Astrocyte of the spinal cord (primary cell): ENCODE measurements at places on chromosomes 13 and 19.

DNA sequence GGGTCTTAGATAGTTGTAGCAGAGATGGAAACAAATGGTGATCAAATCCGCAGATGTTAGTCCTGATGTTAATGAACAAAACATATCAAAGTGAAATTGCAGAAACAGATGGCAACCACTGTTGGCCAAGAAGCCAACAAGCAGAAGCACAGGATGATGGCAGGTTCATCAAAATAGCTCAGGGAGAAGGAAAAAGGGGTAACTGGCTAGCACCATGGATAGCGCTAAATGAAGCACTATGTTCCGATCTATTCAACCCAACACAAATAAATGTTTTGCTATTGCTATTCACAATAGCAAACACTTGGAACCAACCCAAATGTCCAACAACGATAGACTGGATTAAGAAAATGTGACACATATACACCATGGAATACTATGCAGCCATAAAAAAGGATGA, 413.7 kb downstream of the FGF14 start:
- no peak for DNase-seq

DNA sequence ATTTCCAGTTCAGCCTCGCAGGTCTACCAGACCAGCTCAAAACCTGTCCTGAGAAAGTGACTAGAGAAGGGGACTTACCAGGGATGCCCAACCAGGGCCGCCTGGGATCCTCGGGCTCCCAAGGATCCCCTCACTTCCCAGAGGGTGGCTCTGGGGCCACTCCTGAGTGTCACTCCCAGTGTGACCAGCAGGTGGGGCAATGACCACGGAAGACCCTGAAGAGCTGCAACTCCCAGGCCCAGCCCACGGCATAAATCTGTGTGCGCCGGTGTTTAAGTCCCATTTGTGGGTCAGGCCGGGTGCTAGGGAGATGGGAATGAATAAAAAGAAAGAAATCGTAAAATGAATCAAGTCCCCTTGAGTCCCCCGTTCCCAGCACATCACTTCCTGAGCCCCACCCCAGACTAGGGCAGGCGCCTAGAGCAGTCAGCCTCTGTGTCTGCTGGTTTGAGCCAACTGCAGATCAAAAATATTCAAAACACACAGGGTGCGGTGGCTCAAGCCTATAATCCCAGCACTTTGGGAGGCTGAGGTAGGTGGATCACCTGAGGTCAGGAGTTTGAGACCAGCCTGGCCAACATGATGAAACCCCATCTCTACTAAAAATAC, 10.7 kb downstream of the PTGIR start:
- peak; percentile 74 for DNase-seq

DNA sequence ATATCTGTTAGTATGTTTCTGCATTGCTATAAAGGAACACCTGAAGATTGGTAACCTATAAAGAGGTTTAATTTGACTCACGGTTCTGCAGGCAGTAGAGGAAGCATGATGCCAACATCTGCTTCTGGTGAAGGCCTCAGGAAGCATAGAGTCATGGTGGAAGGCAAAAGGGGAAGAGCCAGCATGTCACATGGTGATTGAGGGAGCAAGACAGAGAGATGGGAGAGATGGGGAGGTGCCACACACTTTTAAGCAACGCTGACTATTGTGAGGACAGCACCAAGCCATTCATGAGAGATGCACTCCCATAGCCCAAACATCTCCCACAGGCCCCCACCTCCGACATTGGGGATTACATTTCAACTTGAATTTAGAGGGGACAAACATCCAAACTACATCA, 32.8 kb downstream of the COG6 start:
- no peak for DNase-seq

GRCh38 chr13:61142506-61142905, 273.1 kb downstream of the PCDH20 start:
- no peak for DNase-seq

DNA sequence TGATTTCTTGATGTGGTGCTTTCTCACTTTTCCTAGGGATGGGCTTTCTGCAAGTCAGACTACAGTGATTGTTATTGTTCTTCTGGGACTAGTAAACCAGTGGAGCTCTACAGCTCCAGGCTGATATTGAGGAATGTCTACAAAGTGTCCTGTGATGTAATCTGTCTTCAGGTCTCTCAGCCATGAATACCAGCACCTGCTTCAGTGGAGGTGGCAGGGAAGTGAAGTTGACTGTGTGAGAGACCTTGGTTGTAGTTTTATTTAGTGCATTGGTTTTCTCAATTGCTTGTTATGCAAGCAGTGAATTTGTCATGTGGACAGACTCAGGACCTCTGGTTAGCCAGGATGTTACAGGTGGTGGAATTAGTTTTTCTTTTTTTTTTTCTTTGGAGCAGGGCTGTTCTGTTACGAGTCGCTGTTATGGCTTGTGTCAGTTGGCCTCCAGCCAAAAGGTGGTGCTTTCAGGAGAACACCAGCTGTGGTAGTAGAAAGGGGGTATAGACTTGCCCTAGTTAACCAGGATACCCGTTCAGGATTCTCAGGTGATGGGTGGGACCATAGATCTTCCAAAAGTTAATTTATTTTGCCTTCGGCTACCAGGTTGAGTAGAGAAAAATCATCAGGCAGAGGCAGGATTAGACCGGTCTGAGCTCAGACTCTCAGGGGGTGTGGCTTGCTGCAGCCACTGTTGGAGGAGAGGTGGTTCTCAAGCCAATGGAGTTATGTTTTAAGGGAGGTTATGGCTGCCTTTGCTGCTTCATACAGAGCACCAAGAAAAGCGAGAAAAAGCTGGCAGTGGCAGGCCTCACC, 11.9 kb upstream of the ZNF675 start:
- no peak for DNase-seq

DNA sequence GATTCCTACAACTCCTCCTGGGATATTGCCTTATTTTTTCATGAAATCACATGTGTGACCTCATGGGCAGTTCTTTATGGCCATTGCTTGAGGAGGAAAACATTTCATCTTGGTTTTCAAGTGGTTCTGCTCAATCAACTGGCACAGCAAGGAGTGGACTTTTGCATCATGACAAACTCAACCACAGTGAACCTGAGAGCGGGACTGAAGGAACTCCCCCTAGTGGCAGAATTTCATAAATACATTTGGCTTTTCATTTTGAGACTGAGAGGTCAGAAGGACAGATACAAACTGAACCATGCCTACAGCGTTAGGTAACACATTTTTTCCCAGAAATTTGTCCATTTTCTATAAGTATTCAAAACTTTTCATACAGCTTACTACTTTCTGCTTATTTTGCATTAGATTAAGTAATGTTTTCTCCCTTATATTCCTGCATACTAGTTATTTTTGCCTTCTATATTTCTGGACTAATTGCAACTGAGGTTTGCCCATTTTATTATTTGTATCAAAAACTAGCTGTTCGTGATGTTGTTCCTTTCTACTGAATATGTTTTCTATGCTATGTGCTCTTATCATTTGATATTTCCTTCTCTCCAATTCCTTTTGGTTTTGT, 13.4 kb upstream of the SIGLEC12 start:
- DNase-seq = peak; percentile 45

DNA sequence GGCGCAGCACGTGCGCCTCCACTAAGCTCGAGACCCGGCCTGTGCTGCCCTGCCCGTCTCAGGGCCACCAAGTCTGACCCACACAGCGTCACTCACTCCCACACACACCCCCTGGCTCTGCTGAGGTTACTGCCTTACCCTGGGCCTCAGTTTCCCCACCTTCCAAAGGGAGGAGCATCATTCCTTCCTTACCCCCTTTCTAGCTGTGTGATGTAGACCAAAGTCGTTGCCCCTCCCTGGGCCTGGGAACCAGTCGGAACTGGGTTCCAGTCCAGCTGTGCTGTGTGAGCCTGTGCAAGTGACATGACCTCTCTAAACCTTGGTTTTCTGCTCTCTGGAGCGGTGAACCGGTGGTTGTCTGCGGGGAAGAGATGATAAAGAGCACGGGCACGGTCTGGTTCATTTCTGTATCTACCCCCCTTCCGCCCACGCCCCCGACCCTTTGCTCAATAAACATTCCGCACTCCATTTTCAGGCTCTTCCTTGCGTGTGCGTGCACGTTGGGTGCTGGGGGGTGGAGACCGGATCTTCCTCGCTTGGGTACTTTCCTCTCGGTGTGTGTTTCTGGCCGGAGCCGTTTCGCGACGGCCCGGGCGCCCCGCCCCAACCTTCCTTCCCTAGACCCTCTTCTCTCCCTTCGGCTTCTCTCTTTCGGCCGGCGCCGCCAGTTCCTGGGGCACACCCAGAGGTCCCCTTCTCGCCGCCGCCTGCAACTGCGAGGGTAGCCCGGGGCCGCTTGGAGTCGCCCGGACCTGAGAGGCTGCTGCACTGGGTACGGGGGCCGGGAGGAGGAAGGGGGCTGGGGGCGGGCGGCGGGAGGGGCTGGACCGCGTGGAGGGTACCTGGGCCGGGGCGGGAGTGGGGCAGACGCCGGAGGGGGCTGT, at the start of gene ZNF581:
TSS of gene ZNF581 (plus strand) at position 647 of the 884 bp plus-strand sequence. CDS start 923 bp downstream, outside the sequence.
- DNase-seq = peak; percentile 67

DNA sequence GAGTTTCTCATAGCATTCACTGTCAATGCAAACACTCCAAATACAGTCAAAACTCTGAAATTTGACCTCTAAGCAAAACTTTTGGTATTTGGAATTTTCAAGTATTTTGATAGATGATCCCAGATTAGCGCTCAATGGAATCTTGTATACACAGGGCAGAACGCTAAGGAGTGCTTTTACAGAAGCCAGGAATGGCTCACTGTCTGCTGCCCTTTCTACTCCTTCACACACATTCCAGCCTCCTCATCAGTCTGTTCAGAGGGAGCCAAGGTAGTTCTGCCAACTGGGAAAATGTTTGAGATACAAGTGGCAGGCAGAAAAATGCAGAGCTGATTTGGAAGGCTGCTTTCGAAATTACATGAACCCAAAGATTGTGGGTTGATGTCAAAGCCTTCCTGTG, 4.4 kb upstream of the STARD13 start:
- DNase-seq = no peak

DNA sequence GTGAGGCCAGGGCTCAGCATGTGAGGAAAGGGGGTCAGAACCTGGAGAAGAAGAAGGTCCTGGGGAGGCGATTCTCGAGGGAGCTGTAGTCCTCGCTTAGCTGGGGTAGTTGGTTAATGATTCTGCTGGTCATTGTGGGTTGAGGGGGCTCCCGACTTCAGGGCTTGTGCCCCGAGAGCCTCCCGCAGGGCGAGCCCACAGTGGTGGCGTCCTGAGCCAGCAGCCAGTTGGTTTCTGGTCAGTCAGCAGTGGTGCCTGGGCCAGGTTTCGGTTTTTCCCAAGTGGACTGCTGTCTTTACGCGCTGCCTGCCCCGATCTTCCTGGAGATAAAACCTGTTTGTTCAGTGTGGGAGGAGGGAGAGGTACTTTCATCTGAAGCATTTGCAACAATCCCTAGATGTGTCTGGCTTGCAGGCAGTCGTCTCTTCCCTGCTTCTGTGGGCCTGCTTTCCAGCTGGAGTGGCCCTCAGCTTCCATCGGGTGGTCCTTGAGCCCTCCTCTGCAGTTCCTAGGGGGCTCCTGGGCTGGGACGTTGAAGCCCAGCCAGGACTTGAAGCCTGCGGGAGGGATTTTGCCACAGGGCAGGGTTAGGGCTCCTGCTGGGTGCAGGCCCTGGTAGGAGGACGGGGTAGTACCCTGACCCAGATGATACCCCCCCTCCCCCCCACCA, 3.2 kb downstream of the PTBP1 start:
- no peak for DNase-seq

GRCh38 chr19:35140962-35141836, 1.9 kb upstream of the FXYD7 start:
- DNase-seq = peak; percentile 85

DNA sequence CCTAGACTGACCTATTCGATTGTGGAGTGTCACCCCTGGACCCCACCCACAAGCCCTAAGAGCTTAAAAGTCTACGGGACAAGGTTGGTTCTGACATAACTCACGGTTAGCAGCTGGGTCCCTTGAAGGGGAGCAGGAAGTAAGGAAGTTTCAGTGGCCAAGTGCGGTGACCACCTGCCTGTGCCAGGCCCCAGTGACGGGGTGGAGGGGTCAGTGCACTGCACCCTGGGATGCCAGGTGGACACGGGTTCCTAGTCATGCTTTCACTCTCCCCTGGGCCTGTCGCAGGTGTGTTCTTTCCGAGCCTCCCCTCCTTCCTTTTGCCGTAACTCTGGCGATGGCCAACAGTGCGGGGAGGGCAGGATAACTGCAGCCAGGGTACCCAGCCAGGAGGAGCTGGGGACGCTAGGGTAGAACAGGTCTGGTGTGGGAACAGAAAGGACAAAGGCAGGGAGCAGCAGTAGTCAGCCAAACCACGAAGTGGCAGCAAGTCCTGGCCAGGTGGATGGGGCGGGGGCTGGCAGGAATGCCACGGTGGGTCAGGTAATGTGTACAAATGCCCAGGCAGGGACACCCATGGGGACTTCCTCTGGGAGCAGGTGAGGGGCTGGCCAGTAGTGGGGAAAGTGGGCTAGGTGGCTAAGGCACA, 58.3 kb downstream of the RGCC start:
- DNase-seq = no peak

DNA sequence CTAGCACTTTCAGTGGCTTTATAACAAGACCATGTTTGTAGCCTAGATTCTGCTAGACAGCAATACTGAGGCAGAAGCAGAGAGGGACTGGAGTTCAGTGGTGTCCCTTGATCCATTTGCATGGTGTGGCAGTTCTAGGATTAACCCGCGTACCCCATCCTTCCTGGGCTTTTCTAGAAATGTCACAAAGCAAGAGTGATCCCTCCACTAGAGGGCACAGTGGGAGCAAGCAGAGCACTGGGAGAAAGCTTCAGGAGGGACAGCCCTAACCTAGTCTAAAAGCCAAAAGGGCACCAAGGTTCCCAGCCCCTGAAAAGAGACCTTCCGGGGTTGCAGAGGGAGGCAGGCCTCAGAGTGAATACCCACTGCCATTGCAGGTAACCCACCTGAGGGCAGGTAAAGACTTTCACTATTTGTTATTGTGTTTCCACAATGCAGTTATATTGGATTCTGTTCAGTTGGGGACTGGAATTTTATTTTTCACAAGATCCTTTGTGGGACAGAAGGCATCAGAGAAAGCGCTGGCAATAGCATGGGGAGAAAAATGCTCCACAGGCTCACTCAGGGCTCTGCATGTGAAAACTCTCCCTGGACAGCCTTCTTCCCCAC, 170.6 kb downstream of the FLT1 start:
- DNase-seq = peak; percentile 68

DNA sequence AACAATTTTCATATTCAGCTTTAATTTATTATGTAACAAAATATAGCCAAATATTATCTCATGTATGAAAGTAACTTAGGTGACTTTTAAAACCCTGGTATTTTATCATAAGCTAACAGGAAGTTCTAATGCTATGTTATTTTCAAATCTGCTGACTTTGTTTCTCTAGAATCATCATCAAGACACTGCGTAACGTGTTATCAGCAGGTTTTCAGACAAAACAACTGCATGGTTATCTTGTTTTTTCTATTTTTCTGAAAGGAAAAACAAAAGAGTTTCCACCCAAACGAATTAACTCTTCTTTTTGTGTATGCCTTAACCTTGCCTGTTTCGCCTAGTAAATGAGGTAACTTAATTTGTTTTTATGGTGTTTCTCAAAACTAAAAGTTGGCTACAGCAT, 156.3 kb downstream of the TBC1D4 start:
- DNase-seq = no peak
